ENCODE measurements at places on chromosomes 16 and 17.

DNA sequence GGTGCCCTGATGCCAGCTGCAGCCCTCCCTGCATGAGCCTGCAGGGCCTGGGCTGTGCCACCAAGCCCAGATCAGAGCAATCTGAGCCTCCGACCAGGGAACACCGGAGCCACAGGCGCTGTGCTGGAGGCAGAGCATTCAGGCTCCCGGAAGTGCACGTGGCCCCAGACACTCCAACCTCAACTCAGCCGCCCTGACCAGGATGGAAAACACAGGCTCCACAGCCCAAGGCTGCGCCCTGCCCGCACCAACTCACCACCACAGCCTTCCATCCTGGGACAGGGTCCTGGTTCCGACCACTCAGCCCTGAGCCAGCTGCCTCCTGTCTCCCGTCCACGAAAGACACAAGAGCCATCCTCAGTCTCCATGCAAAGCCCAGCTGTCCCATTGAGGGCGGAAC is 18.5 kb downstream of the LMF1 start:
- no peak for DNase-seq

DNA sequence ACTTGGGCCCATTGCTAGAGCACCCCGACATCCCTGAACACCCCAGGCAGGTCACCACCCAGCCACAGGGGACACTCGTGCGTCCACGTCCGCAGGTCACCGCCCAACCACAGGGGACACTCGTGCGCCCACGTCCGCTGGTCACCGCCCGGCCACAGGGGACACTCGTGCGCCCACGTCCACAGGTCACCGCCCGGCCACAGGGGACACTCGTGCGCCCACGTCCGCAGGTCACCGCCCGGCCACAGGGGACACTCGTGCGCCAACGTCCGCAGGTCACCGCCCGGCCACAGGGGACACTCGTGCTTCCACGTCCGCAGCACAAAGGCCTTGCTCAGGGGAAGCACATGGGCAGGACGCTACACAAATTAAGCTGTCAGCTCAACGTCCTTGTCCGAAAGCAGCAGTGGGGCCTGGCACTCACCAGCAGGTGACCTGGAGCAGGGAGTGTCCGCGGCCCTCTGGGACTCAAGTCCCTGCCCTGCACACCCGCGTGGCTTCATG is 17.7 kb downstream of the GALNS start:
- no peak for DNase-seq

DNA sequence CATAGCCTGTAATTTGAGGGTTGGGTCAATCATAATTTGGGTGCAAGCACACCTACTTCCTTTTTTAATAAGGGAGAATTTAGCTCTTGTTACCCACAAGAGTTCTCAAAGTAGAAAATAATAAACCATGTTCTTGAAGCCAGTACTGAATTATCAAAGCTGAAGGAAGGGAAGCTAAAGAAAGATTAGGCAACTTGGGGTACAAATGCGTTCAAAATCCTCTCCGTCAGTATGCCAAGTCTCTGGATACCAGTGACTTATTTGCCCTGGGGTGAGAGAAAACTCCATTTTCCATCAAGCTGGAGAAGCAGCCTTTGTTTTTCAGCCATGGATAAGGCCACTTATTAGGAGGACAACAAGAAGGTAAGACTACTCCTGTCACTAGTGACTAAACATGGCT is 23.5 kb upstream of the DHRS13 start:
- no peak for DNase-seq

- DNase-seq: no peak
These were observed 671.4 kb upstream of the SALL1 start for GRCh38 chr16:51822471-51822870.

DNA sequence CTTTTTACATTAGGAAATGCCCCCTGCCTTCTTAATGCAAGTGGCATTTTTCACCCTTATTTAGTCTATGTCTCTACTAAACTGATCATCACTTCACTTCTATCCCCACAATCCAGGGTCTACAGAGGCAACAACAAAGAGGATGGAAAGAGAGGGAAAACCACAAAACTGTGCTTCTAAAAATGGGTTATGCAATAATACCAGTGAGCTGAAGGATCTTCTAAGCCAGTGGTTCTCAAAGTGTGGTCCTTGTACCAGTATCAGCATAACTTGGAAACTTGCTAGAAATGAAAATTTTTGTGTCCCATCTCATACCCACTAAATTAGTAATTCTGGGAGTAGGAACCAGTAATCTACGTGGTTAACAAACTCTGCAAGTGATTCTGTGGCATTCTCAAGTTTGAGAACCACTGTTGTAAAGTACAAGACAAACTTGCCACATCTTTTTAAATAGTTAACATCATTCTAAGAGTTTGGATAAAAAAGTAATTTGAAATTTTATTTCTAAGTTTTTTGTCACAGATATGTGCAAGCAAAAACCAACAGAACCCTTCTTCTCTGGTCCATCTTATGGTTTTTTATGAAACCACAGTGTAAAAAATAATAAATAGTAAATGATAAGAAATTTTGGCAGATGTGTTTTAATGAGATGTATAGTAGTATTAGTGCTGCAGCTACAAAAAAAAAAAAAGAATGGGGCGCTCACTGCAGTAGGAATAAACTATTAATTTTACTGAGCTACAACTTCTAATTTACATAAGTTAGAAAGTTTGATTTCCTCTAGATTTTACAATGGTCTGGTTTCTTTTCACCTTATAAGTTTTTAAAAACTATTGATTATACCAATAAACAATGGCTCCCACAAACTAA is 16.2 kb downstream of the CDC27 start:
- no peak for DNase-seq

- DNase-seq: peak; percentile 78
These were observed 700 bp downstream of the UBN1 start for GRCh38 chr16:4847774-4848587.

DNA sequence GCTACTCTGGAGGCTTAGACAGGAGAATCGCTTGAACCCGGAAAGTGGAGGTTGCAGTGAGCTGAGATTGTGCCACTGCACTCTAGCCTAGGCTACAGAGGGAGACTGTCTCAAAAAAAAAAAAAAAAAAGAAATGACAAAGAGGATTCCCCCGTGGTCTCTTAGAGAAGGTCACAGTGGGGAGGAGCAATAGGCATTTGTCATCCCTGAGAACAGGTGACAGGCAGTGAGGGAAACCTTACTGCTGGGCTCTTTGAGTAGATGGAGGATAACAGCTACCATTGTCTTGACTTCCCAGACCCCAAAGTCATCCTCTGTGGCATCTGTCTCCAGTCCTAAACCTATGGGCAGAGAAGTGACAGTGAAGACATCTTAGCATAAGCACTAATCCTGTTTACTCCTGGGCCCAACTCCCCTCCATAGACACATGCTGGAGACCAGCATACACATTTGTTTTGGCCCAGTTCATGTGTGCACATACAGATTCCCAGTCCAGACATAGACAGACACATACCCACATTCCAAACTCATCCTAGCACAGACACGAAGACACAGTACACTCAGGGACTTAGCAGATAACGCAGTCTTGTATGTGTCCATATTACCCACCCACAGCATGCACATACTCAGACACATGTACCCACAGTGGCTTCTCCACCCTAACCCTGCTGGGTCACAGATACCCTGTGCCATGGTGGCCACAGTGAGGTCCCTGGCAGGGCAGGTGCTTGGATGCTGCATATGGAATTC is 2.7 kb downstream of the ESRP2 start:
- DNase-seq: no peak

Measured in small intestine (tissue), 16 donors.